ENCODE measurements at places on chromosomes 5 and 9. TPM values are rescaled to one million over a fixed set of nuclear protein-coding genes. Genes with fewer than 3 reads are reported as not detected.

ISOC1 gene
- 41.4 TPM for total RNA-seq

DMRT3 gene
- total RNA-seq = not detected

SIT1 gene
- not detected for total RNA-seq

IL31RA gene
- 7.6 TPM for total RNA-seq

NR5A1 gene
- not detected for total RNA-seq

ZNF608 gene
- total RNA-seq = 20.8 TPM

SLC36A3 gene
- total RNA-seq = not detected

KLF9 gene
- total RNA-seq = 15.9 TPM

PITX1 gene
- total RNA-seq = 32.6 TPM

TLX3 gene
- not detected for total RNA-seq

ZBTB5 gene
- total RNA-seq = 13.6 TPM

KIF27 gene
- 1.2 TPM for total RNA-seq

PCDHGA7 gene
- 0.29 TPM for total RNA-seq

DRD1 gene
- 0.25 TPM for total RNA-seq

PRRX2 gene
- total RNA-seq = 16.5 TPM

FAM193B gene
- total RNA-seq = 7.5 TPM

GOLPH3 gene
- 41.1 TPM for total RNA-seq

KCTD16 gene
- 0.21 TPM for total RNA-seq

CNOT6 gene
- total RNA-seq = 15.0 TPM

SPATA31C1 gene
- not detected for total RNA-seq

CORO2A gene
- 2.1 TPM for total RNA-seq

DIAPH1 gene
- total RNA-seq = 24.3 TPM

RGS7BP gene
- not detected for total RNA-seq

TRIP13 gene
- 54.2 TPM for total RNA-seq

NUTM2F gene
- not detected for total RNA-seq

EFNA5 gene
- 8.6 TPM for total RNA-seq

PAEP gene
- not detected for total RNA-seq

XRCC4 gene
- total RNA-seq = 21.5 TPM

ECM2 gene
- 2.0 TPM for total RNA-seq

ITGA1 gene
- 23.8 TPM for total RNA-seq

STARD4 gene
- 67.1 TPM for total RNA-seq

Data from H4 (cell line).